ENCODE measurements at places on chromosomes 13 and 19. TPM values are rescaled to one million over a fixed set of nuclear protein-coding genes. Genes with fewer than 3 reads are reported as not detected.

DNA sequence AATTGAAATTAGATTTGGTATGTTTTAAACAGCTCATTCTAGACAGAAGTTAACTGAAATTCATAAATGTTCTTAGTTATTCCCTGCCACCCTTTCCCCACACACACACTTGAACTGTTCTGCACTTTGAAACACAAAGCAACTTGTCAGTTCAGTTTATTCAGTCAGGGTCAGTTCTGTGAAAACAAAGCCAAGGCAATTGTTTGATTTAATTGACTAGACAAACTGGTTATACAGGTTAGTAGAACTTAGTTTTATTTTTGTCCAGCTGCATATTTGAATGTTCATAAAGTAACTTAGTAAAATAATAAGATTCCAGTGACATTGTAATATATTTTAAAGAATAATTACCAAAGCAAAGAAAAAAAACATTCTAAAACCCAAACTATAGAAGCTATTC lies 98.3 kb upstream of the KLF5 start:
- peak; percentile 40 for DNase-seq

- DNase-seq: no peak
Measured at GRCh38 chr19:708154-709143, at the start of gene PALM. Gene PALM, plus strand, starts transcription at chr19:708935. Its CDS starts 212 bp downstream, at chr19:709147.

GRCh38 chr19:31518216-31519020 lies 169.2 kb upstream of the TSHZ3 start:
- no peak for DNase-seq

- DNase-seq: no peak
Measured at GRCh38 chr19:20444202-20444885, 121.2 kb downstream of the ZNF737 start.

DNA sequence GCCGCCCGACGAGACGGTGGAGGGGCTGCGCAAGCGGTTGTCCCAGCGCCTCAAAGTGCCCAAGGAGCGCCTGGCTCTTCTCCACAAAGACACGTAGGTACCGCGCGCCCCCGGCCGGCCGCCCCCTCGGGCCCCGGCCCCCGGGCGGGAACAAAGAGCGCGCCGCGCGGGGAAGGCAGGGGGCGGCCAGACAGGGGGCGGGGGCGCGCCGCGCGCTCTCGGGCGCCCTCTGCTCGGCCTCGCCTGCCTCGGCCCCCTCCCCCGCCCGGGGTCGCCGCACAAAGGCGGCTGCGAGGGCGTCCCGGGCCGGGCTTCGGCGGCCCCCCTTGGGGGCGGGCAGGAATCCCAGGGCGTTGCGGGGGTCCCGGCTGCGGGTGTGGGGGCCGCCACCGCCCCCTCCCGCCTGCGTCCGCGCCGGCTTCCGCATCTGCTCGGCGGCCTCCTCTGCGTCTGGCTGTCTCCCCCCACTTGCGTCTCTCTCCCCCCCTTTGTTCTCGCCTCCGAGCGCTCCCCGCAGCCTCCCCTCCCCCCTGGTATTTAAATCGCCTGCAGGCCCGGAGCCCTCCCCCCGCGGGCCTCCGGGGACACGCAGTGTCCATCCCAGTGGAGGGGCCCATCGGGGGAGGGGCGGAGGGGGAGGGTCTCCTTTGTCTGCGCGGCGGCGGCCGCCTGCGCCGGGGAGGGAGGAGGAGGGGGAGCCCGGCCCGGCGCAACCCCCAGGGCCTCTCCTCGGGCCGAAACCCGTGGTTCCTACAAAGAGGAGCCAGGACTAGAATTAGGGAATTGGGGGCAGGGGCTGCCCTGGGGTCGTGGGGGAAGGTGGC lies 2.3 kb downstream of the MIDN start:
- DNase-seq: peak; percentile 74

- no peak for DNase-seq
Measured at GRCh38 chr19:28322491-28322890, 890.5 kb downstream of the UQCRFS1 start.

DNA sequence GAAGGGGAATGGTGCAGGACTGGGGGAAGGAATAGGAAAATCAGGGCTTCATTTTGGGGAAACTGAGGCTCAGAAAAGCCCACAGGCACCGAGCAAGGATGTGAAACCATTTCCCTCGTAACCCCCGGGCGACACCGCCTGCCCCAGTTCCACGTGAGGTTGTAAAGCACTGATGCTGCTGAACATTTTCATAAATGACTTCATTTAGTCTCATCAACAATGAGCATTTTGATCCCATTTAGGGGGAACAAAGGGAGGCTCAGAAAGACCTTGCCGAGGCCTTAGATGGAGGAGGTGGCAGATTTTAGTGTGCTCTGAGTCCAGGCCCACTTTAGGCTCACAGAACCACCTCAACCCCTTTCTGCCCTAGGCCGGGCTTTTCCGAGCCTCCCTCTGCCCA lies 20.5 kb upstream of the FBXO27 start:
- no peak for DNase-seq

DNA sequence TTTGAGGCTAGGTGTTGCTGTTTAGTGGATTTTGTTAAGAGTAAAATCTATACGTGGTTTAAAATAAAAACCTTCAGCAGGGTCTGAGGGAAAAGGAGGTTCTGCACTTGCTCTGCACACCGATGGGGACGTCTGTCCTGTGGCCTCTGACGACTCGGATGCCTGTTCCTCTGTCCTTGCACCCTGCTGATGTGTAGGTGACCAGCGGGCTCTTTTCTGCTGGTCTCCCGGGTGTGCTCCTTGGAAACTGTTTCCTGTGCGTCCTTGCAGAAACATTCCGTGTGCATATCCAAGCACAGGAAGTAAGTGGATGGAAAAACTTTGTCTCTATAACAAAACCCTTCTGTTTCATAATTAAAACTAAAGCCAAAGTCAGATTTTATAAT lies 3.8 kb downstream of the ATP4B start:
- DNase-seq: no peak

DNA sequence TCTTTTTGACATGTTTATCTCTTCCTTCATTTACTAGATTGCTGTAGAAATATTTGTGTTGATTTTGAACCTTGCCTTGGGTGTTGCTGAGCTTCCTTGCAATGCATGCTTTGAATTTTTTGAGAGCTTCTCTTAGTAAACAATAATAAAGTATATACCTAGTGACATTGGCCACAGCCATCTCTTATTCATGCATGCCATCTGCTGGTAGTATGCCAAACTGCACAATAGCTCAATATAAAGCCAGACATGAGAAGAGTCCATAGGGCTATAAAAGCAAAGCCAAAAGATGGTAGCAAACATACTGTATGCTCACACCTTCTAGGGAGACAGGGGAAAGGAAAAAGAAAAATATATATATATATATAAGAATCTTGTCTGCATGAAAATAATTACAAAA lies 18.9 kb upstream of the ZSCAN5A start:
- no peak for DNase-seq

- no peak for DNase-seq
Measured at GRCh38 chr13:113411216-113412023, 41.9 kb downstream of the ADPRHL1 start.

DNA sequence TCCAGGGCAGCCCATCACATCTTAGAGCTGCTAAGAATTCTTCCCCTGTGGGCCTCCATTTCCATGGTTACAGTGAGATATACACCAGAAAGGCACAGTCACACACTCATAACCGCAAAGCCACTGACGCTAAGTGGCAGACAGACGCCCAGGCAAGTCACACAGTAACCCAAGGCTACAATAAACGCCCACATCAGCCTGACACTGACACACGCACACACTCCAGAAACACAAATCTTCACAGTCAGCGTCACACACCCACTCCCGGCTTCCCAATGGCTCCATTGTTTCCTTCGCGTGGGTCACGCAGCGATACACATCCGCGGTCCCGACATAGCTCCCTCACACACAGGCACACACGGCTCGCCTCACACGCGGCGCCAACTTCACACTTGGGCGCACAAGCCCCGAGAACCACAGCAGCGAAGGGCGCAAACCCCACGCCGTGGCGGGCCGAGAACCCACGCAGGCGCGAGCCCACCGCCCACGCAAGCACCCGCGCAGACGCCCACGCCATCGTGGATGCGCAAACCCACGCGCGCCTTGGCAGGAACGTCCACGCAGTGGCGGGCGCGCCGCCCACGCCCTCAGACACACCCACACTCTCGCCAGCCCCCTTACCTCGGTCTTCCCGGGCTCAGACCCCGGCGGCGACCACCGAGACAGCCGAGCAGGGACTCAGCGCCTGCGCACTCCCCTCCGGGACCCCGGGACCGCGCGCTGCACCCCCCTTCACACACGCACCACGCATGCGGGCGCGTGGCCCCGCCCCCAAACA lies at the start of gene ZNF667:
Gene ZNF667 (minus strand): TSS at position 695 of the 778 bp plus-strand sequence. CDS start 14,975 bp downstream, outside the sequence.
- peak; percentile 38 for DNase-seq

DNA sequence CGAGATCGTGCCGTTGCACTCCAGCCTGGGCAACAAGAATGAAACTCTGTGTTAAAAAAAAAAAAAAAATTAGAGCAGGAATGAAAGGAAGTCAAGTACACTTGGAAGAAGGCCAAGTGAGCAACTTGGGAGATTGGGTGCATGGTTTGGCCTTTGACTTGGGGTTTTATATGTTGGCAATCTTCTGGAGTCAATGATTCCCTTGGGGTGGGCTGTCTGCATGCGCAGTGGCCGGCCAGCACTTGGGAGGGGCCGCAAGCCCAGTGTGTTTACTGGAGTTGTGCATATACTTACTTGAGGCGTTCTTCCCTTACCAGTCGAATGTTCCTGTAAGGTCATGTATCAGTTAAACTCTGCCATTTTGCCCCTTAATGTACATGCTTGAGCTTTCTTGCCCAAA lies 103.9 kb downstream of the FAM216B start:
- no peak for DNase-seq

- DNase-seq: no peak
Measured at GRCh38 chr13:76641056-76641455, 245.1 kb downstream of the KCTD12 start.

DNA sequence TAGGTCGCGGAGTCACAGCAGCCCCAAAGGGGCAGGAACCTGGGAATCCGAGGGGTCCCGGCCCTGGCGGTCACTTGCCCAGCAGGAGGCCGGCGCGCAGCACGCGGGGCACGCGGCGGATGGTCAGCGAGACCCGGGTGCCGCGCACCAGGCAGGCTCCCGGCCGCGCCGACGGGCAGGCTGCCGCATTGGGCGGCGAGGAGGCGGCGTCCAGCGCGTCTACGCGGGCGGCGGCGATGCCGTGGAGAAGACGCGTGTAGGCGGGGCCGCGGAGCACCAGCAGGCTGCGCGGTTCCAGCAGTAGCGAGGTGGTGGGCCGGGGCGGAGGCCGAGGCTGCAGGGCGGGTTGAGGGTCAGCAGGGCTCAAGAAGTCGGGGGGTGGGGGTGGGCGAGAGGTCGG lies 607 bp upstream of the SYNE4 start:
- DNase-seq: no peak

GRCh38 chr19:50693064-50693975 lies 26.3 kb downstream of the SHANK1 start:
- DNase-seq: no peak

GRCh38 chr13:103883164-103883563 lies 816.9 kb upstream of the SLC10A2 start:
- DNase-seq: peak; percentile 83

DNA sequence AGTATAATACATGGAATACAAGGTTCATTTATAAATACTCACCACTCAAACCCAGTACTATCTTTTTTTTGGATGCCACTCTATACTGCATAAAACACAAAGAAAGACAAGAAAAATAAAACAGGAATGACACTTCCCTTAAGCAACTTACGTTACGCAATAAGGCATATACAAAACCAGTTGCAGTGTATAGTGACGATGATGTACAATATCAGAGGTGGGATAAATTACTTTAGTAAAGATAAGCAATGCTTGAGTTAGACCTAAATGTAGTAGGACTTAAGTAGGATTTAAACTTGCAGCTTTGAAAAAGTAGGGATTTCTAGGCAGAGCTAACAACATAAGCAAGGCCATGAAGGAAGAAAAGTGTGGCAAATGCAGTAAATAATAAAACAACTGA lies 374.9 kb downstream of the SPRY2 start:
- no peak for DNase-seq

GRCh38 chr19:6268382-6268771 lies 11.4 kb downstream of the MLLT1 start:
- no peak for DNase-seq

DNA sequence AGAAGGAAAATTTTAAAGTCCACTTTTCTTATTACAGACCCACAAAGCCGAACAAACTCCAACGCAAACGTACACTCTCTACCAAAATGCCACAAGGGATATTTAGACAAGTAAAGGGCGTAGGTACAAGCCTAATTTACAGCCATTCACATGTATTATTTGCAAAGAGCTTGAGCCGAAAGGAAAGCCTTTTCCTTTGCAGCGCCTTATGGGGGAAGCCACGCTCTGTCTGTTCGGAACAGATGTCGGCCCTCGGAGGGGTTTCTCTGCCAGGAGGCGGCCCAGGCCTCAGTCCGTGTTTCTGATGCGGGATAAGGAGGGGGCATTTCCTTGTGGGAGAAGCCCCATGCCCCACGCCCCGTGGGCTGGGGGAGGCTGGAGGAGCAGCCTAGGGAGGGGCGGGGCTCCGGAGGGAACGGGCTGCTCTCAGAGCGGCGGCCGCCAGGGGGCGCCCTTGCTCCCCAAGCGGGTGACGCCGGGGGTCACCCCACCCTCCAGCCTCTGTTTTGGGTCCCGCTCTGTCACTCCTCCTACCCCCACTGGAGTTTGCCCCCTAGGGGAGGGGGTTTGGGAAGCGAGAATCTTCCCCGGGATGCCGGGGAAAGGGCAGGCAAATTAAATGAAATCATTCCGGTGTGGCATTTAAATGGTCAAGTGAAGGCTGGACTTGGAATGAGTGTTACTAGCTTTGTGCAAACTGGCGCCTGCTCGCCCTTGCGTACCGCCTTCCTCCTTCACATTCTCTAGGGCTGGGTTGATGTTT lies 2.9 kb downstream of the HTR2A start:
- DNase-seq: peak; percentile 79

GRCh38 chr13:36847606-36848005 lies 28.6 kb downstream of the RFXAP start:
- DNase-seq: no peak

DNA sequence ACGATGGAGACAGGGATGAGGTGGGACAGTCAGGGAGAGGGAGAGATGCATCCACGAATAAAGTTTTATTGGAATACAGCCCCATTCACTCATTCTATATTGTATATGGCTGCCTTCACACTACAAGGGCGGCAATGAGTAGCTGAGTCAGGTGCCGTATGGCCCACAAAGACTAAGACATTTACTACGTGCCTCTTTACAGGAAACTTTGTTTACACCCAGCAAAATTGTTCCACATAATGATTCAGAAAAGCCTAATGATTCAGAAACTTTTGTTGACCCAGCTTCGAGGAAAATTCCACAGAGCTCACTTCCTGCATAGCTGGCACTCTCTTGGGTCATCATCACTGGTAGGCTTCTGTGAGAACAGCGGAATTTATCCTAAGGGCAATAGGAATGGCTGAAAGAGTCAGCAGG lies 87.3 kb upstream of the PEG3 start:
- DNase-seq: no peak

GRCh38 chr19:48630296-48631063 lies 6.7 kb downstream of the DBP start:
- no peak for DNase-seq

GRCh38 chr19:45008552-45008951 lies 7.3 kb downstream of the RELB start:
- no peak for DNase-seq

- DNase-seq: no peak
Measured at GRCh38 chr19:41437944-41438574, 1.7 kb downstream of the DMAC2 start.

KCTD4 gene
- polyA plus RNA-seq: not detected

KMT5C gene
- 27.1 TPM for polyA plus RNA-seq

B3GNT8 gene
- 4.0 TPM for polyA plus RNA-seq

MUC16 gene
- 0.09 TPM for polyA plus RNA-seq

TRPC4 gene
- 0.14 TPM for polyA plus RNA-seq

HNRNPM gene
- 444 TPM for polyA plus RNA-seq

TYROBP gene
- polyA plus RNA-seq: 15.4 TPM

METTL21C gene
- polyA plus RNA-seq: not detected

DIAPH3 gene
- polyA plus RNA-seq: 5.8 TPM

KLF5 gene
- 25.5 TPM for polyA plus RNA-seq

TEKTIP1 gene
- polyA plus RNA-seq: 4.6 TPM

ZIC2 gene
- polyA plus RNA-seq: 0.31 TPM

PTGIR gene
- polyA plus RNA-seq: 13.6 TPM
